Progenitor cell of endocrine pancreas (in vitro differentiated cells): ENCODE measurements at places on chromosomes 4 and X.

DNA sequence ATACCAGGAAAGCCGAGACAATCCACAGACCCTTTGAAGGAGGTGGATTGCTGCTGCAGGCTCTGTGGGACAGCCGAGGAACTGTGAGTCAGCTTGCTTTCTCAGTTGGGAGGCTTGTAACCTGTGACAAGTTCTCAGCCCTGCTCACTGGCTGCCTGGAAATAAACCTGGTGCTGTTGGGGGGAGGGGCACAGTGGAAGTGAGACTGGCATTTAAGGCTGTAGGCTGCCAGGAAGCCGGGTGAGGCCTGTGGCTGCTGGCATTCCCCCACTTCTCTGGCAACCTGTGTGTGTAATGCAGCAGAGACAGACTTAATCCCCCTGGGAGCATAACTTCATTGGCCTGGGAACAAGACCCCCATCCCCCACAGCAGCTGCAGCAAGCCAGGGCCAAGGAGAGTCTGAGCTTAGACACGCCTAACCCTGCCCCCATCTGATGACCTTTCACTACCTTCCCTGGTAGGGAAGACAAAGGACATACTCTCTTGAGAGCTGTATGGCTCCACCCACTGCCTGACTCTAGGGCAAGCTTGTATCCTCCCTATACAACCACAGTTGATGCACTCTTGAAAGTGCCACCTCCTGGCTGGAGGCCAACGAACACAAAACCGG is 64.1 kb downstream of the ALPK1 start:
- DNase-seq, result no peak

- DNase-seq, result no peak
Observed at GRCh38 chrX:154729439-154729838, 21.4 kb downstream of the GAB3 start.

GRCh38 chrX:153606503-153606902 is 7.6 kb upstream of the CCNQ start:
- no peak for DNase-seq

DNA sequence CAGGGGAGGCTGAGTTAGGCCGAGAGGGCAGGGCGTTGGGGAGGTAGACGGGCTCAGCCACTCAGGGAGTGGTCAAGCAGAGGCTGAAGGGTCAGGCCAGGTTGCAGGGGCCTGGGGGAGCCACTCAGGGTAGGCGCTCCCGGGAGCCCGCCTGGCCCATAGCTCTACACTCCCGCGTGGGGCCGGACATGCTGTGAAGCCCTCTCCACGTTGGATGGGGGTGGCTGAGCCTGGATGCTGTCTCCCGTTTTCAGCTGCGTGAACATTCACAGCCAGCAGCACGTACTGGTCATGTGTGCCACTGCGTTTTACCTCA is 14.0 kb upstream of the MSANTD1 start:
- no peak for DNase-seq

DNA sequence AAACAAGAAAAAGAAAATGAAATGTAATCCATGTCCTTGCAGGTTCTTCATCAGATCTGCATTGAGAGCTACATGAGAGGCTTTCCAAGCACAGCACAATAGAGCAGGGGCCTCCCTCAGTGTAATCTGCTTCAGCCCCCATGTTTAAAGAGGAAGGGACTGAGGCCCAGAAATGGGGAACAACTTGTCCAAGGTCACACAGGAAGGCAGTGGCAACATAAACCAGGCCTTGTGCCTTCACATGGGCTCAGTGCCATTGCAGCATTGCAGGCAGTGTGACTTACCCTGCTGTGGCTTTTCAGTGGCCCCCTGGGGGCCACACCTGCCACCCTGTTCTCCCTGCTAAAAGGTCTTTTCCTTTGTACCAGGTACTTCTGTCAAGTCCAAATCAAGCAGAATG is 20.9 kb upstream of the CD99L2 start:
- no peak for DNase-seq

DNA sequence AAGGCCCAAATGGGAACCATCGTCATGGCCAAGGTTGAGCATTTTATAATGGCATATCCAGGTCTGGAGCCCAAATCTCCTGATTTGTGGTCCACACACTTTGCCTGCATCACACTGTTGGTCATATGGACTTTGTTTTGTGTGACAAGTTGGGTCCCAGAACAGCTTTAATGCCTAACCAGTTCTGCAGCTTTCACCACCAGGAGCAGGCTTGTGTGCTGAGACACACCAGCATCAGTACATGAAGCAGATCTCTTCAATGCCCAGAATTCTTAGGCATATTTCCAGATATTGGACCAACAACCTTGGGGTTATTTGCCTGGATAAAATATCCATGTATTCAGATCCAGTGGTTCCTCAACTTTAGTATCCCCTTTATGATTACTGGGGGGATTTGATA is 371.3 kb downstream of the FBXW7 start:
- DNase-seq, result no peak

- DNase-seq, result no peak
Observed at GRCh38 chrX:10989386-10989785, 121.7 kb upstream of the HCCS start.

DNA sequence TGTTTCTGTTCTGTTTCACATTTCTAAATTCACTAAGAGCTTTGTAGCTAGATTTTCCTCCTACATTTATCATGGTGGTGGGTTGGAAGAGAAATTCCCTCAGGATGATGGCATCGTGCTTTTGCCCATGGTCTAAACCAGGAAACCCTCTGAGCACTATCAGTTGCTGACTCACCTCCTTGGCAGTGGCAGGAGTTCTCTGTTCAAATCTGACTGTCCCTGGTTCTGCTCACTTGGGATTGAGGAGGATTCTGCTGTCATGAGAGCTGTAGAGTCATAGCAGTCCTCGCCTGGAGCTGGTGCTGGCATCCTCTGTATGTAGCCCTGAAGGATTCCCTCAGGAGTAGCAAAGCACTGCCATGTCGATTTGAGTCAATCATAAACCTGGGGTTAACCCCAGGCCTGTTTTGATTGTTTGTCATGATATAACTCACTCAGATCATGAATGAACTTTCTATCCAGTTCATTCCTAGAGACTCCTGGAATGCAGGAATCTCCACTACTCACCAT is 9.4 kb downstream of the TEX13A start:
- no peak for DNase-seq

GRCh38 chr4:156838761-156839160 is 132.8 kb downstream of the PDGFC start:
- DNase-seq, result no peak

DNA sequence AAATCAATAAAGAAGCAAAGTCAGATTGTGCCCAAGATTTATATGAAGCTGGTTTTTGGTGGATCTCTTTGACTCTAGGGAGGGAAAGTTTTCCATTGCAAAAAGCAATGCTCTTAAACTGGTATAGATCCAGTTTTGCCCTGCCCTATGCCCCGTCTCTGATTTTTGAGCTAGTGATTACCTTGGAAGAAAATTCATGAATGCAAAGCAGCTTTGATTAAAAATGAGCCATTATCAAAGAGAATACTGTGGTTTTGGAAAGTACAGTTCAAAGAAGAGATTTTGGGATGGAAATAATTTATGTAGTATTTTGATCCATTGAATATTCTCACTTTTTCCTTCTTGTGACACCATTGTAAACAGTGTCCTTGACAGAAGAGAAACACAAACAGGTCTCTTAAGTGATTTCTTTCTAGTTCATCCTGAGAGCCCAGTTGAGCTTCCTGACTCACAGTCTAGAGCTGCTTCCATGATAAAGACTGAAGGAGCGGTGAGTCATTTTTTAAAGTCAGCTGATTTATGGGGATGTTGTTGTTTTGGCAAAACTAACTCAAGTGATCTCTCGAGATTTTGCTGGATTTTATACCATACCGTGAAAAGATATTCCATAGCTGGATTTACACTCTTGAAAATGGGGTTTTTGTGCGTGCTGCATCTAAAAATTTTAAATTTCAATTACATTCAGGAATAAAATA is 76.7 kb downstream of the AFF1 start:
- no peak for DNase-seq

GRCh38 chr4:183631577-183632198 is 27.3 kb downstream of the RWDD4 start:
- no peak for DNase-seq

DNA sequence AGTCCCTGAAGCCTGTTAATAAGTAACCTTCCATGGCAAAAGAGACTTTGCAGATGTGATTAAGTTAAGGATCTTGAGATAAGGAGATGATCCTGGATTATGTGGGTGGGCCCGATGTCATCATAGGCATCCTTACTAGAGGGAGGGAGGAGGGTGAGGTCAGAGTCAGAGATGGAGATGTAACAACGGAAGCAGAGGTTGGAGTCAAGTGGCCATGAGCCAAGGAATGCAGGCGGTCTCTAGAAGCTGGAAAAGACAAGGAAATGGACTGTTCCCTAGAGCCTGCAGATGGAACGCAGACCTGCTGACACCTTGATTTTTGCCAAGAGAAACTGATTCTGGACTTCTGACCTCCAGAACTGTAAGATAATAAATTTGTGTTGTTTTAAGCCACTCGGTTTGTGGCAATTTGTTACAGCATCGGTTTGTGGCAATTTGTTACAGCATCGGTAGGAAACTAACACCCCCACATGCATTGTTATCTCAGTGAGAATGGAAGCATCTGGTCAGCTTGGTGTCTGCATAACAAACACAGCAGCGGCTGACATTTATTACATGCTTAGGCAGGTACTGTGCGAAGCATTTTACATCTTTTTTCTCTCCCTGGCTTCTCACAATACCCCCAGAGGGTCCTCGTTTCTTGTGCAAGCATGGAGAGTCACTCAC is 55.6 kb downstream of the CLDN34 start:
- DNase-seq, result no peak
